ENCODE measurements at places on chromosomes 3 and 15.

DNA sequence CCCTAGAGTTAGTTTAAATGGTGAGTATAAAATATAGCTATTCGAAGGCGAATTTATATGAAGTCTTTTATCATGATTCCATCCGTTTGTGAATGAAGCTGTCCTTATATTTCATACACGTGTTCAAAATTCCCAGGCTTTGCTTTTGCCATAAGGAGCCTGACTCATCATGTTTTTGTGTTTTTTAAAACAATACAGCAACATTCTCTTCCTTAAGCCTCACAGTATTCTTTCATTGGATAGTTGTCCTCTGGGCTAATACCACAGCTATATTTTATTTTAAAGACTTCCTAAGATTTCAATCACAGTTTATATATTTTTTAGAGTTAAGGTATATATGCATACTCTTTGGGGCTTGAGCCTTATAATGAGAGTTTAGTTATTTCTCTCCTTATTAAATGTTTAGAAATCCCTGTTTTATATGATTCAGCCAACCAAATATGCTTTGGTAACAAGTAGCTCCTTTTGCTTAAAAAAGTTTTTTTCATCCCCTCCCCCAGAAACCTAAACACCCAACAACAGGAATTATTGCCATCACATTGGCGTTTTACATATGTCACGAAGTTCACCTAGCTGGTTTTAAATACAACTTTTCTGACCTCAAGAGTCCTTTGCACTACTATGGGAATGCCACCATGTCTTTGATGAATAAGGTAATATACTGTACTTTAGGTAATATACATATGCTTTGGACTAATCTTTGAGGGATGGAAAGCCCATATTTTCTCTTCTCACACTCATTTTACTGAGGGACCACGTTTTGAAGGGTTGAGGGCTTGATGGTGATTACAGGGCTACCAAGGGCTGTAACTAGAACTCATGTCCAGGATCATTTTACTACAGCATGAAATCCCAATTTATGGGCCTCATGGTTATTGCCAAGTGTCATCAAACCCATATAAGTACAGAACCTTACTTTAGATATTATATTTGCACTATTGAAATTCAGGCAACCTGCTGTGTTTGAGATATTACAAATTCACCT, 28.5 kb downstream of the ST3GAL6 start:
- no peak for DNase-seq

- no peak for DNase-seq
These were observed 65.8 kb downstream of the MB21D2 start for GRCh38 chr3:192851821-192852372.

- no peak for DNase-seq
These were observed 147.4 kb downstream of the CMSS1 start for GRCh38 chr3:99965077-99965476.

GRCh38 chr3:55089211-55089610, 161.4 kb upstream of the LRTM1 start:
- no peak for DNase-seq

GRCh38 chr3:36846406-36846805, 82.1 kb upstream of the DCLK3 start:
- no peak for DNase-seq

DNA sequence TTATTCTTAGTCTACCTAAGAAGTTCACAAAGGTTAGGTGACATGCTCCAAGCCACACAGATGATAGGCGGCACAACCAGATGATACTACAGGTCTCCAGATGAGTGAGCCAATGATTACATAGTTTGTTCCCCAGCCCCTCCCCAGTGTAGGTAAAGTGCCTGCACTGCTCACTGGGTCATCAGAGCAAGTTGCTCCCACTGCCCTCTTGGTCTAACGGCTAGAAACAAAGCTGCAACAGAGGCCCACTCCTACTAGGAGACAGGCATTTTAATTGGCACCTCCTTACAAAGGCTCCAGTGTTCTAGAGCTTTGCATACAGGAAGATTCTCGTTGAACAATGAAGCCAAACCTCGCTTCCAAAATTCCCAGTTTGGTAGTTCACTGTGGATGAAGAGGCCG, 47.3 kb downstream of the TMEM44 start:
- no peak for DNase-seq

GRCh38 chr15:75659928-75660645, 12.4 kb downstream of the SNX33 start:
- DNase-seq: no peak

DNA sequence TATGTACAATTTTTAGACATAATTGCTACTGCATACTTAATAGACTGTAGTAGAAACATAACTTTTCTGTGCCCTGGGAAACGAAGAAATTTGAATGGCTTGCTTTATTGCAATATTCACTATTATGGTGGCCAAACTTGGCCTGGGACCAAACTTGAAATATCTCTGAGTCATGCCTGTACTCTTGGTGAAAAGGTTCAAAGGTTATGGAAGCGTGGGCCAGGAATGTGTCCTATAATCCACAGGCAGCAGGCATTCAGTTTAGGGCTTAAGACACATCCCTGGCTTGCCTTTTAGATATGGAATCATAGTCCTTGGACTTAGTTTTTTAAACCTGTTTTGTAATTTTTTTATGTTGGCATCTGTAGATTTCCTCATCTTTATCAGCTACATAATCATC, 124.3 kb downstream of the LRIG1 start:
- DNase-seq: no peak

- DNase-seq: peak; percentile 7
These were observed 222.9 kb downstream of the WDR72 start for GRCh38 chr15:53536479-53537120.

DNA sequence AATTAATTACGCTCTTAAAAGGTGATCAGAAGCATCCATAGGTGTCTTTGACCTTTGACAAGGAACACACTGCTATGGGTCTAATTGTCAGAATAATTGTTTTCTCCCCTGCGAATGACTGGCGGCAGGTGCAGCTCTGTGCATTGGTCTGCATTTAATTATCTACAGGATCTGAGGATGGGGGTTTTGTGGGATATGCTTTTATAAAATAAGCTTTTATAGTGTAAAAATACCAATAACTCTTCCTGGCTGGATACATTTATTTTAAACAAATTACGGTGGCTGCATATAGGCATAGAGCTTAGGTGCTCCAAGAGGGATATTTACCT, 201.6 kb upstream of the RGMA start:
- DNase-seq: no peak

DNA sequence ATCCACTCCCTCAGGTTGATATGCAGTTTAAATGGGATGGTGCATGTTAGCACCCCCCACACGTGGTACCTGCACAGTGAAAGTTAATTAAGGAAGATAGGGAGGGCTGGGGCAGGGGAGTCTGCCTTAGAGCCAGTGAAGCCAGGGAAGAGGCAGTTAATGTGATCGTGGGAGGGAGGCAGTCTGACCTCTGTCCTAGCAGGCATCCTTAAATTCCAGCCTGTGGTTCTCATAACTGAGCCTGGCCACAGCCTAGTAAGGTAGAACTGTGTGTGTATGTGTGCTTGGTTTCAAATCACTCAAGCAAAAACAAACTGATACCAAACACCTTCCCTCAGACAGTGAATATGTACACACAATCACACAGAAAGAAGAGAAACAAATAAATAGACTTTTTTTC, 319.1 kb upstream of the TLE3 start:
- no peak for DNase-seq

DNA sequence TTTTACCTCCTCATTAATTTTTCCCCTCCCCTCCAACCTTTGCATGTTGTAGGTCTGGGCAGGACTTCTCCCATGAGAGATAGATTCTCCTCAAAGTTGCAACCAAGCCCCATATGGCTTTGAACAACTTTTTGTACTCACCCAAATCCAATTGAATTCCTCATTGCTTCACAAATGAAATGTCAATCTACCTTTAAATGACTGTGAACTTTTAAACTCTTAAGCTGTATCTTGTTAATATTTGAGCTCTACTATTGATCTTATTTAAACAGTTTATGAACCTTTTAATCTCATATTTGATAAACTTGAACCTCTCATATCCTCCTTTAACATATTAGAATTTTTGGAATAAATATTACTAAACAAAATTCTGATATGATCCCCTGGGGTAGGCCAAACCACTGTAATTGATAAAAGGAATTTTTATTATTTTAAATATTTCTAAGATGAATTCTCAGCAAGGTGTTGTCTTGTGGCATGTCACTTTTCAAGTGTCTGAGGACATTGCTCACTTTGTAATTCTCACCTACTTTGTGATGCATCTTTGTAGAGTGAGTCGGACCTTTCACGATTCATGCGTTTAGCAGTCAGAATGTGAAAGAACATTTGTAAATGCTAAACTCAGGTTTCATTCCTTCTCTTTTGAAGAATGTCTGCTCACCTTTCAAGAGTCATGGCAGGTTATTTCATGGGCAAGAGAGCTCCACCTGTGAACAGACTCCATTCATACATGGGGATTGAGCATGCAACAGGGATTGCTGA, 23.4 kb upstream of the GREM1 start:
- DNase-seq: no peak

DNA sequence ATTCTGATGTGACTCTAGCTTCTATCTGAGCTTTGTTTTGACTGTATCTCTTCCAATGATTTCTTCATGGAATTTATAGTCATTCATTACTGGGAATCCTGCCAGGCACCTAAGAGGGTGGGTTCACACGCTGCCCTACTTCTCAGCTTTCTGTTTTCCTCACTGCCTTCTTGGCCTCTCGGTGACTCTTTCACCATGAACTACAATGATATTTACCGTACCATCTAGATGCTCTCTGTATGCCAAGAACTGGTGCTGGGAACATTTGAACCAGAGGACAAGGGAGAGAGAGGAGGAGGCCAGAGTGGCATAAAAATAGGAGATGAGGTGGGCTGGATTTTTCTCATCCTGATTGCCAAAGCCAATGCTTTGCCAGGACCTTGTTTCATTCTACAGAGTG, 280.0 kb upstream of the P2RY1 start:
- DNase-seq: no peak

DNA sequence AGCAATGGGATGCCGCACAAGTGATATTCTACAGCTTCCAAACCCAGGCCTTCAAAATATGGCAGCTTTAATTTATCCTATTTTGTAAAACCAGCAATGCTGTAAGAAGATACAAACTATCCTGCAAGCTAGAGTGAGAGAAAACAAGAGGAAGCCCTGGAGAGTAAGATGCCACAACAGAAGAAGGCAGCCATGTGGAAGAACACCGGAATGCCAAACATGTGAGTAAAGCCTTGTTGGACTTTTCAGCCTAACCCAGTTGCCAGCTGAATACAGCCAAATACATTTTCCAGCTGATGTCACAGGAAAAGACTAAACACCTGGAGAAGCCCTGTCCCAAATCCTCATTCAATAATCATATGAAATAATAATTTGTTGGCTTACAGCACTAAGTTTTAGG, 1115.1 kb upstream of the CADM2 start:
- no peak for DNase-seq

- no peak for DNase-seq
These were observed 53.8 kb downstream of the FSIP1 start for GRCh38 chr15:39728845-39729244.

All from D721Med (cell line).